ENCODE measurements at places on chromosomes 5 and 9. TPM values are rescaled to one million over a fixed set of nuclear protein-coding genes. Genes with fewer than 3 reads are reported as not detected.

- no peak overlapping the region for H3K4me3 ChIP-seq
- no peak overlapping the region for H3K27ac ChIP-seq
- peaks cover 22% of the 10 kb centered on the region for H3K4me1 ChIP-seq
- no peaks in the 10 kb centered on the region for H3K27me3 ChIP-seq
- DNase-seq: no peak
These were observed 102.9 kb upstream of the APC start for GRCh38 chr5:112634796-112635195.

DNA sequence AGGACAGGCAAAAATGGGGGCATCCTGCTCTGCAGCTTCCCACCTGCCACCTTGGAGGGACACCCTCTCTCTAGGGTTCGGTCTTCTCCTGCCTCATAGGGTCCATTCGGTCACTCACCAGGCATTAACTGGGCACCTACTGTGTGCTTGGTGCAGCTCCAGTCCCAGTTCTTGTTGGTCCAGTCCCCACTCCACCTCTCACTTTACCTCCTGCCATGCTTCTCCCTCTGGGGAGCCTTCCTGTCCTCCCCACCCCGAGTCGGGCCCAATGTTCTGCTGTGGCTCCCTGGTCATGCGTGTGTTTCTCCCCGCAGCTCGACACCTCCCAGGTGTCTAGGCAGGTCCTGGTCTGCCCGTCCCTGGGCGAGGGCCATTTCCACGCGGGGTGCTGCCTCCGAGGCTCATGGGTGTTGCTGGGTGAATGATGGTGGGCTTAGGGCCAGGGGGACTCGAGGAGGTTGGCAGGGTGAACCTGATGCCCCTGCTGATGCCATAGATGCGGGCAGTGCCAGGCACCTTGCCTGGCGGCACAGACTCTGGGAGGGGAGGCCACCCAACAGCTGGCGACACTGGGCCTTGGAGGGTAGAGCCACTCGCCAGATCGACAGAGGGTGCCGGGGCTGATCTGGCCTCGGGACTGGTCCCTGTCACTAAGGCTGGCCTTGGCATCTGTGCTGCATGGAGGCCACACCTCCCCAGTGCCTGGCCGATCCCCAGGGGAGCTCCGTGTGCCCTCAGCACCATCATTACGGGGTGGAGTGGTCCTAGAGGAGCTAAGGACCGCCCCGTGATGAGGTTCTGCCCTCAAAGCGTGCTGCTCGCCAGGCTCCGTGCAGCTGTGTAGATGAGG lies 66.0 kb upstream of the RNU6ATAC start:
- no peaks in the 10 kb centered on the region for H3K36me3 ChIP-seq
- H3K4me1 ChIP-seq: no peaks in the 10 kb centered on the region
- DNase-seq: no peak
- no peaks in the 10 kb centered on the region for H3K27me3 ChIP-seq
- H3K27ac ChIP-seq: no peak overlapping the region

DNA sequence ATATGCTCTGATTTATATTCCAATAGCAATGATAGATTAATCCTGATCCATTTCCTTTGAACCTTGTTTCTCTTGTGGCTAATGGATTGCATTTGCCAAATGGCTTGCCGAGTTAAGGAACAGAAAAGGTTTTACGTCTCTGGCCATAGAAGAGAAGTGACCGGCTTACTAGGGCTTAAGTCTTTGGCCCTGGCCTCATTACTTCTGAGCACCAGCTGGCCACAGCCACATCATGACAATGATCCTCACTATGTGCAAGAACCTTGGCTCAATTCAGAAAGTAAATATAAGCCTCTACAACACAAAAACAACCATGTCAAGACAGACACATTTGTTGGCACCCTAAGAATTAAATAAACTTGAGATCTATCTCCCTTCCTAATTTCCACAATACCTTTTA lies 46.1 kb downstream of the ZNF608 start:
- DNase-seq: no peak
- H3K36me3 ChIP-seq: no peaks in the 10 kb centered on the region
- peaks cover 8% of the 10 kb centered on the region for H3K4me1 ChIP-seq
- no peak overlapping the region for H3K4me3 ChIP-seq

GRCh38 chr5:142806841-142807267 lies 36.7 kb downstream of the ARHGAP26 start:
- H3K36me3 ChIP-seq: no peaks in the 10 kb centered on the region
- H3K4me3 ChIP-seq: no peak overlapping the region

Gene MARCOL
- not detected for total RNA-seq

Gene PCA3
- not detected for total RNA-seq

Measured in A673 (cell line).